ENCODE measurements at places on chromosomes 6 and 20.

DNA sequence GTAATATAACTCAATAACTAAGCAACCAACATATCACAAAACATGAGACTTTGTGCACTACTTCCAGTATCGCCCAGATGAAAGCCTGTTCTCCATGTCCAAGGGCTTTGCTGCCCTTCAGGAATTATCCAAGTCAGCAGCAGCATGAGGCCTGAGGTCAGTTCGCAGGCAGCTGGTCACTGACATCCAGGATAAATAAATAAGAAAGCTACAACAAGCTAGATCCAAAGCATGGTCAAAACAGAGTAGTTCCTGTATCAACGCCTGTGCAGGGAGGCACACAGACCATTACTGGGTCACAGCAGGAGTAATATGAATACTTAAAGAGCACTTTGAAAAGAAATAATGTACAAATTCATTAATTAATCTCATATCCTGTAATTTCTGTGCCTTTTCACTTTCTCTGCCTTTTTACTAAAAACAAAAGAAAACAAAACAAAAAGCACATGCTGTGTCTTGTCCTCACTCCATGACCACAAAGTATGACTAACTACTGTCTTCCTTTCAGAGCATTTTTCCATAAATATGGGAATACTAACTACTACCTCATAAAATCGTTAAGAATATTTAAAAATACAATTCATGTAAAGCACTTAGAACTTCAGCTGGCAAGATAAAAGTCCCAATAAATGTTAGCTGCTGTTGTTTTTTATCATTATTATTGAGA, 374.9 kb upstream of the IRAK1BP1 start:
- DNase-seq: no peak

DNA sequence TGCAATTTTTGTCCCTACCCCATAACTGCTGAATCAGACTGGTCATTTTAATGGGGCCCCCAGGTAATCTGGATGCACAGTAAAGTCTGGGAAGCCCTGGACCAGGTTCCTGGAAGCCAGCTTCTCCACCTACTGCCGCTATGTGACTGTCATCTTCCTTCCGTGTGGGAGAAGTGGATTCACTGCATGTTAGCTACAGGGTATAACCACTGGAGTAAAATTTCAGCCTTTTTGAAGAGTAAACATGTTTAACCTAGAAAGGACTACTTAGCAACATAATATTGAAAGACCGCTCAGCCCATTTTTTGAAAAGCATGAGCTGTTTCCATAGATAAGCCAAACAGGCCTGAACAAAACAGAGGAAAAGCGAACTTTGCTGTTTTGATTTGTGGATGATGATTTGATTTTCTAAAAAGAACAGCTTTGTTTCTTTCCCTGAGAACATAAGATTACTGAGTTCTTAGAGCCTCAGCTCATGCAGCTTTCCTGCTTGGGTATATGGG, 208.1 kb downstream of the PLCB4 start:
- no peak for DNase-seq

GRCh38 chr6:164928728-164929407, 380.5 kb downstream of the C6orf118 start:
- no peak for DNase-seq

DNA sequence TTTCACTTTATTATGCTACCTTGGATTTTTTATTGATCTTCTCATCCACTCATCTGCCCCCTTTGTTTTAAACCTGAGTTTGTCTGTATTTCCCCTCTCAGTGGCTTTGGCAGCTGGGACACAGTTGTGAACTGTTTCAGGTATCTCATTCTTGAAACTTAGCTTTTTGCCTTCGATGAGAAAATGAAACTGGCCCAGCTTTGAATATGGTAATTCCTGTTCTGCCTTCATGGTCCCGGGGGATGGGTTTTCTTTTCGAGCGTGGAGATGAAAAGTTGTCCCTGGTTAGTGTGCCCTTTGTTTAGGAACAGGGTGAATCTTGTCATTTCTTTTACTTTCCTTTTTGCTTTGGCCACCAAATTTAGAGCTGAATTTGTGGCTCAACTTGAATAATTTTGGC, 25.6 kb downstream of the DHX35 start:
- DNase-seq: peak; percentile 29

GRCh38 chr20:33433465-33434234, 9.9 kb downstream of the SNTA1 start:
- no peak for DNase-seq

- DNase-seq: no peak
Measured at GRCh38 chr20:44609006-44609515, 26.7 kb downstream of the PKIG start.

DNA sequence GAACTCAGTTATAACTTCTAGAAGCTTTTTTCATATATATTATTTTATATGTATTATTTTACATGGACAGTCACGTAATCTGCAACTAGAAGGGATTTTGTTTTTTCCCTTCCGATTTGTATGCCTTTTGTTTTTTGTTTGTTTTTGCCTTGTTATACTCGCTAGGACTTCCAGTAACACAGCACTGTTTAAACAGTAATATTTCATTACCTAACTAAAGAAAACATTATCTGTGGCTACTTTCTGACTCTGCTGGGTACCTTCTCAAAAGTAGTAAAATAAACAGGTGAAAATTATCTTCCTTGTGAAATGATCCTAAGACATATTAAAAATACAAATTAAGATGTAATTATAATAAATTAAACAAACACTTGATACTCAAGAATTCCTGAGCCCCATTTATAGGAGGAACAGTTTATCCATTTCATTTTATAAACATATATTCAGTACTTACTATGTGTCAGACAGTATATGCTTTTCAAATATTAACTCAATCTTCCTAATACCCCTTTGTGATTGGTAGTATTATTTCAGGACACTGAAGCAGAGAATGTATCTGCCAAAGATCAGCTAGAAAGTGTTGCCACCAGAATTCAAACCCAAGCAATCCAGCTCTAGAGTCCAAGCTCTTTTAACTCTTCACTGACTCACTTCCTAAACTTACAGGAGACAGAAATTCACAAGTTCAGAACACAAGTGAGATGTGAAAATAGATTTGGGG, 65.3 kb downstream of the MAP3K5 start:
- DNase-seq: no peak

- no peak for DNase-seq
Measured at GRCh38 chr6:91328241-91328640, 741.4 kb upstream of the MAP3K7 start.

GRCh38 chr6:139522511-139523220, 148.2 kb upstream of the CITED2 start:
- no peak for DNase-seq

- DNase-seq: no peak
Measured at GRCh38 chr6:132548746-132549463, 3.6 kb upstream of the TAAR8 start.

- no peak for DNase-seq
Measured at GRCh38 chr20:48970681-48971365, 49.3 kb downstream of the ARFGEF2 start.

DNA sequence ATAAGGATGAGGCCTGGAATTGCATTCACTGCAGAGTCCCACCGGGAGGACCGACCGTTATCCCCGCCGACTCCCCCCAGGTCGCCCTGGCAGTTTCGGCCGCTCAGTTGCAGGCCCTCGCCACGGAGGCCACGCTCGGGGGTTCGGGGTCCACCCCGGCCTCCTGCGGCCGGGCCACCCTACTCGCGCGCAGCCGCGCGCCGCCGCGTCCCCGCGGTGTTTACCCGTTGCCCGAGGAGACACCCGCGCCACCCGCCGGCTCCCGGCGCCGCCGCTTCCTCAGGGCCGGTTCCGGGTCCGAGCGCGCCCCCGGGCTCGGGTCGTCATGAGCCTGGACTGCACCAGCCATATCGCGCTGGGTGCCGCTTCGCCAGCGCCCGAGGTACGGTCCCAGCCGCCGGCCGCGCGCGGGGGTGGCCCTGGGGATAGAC, at the start of gene CCDC170:
Gene CCDC170, plus strand, starts transcription at position 214 of the 431 bp plus-strand sequence. Its CDS starts 112 bp downstream, at position 326.
- DNase-seq: no peak

GRCh38 chr6:157741948-157742556, 81.0 kb upstream of the SNX9 start:
- no peak for DNase-seq

DNA sequence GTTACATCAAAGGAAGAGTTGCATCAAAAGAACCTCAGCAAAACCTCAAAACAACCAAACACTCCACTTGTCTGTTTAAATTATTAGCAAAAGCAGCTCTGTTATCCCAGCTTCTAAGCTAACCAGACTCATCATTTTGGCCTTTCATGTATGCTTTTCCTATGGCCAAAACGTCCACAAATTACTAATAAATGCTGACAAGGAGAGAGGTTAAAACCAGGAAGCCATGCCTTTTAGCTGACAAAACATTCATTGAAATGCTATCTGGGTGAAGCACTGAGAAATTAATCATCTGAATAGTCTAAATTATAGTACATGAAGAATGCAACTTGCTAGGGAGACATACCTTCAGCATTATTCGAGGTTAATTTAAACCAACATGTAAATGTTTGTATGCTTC, 80.6 kb downstream of the LAMA2 start:
- no peak for DNase-seq

GRCh38 chr6:43089874-43090558, 13.9 kb downstream of the PTK7 start:
- no peak for DNase-seq

GRCh38 chr6:111823831-111824607, 49.2 kb downstream of the FYN start:
- no peak for DNase-seq

GRCh38 chr20:3670511-3670910, 7.3 kb upstream of the GFRA4 start:
- DNase-seq: no peak

DNA sequence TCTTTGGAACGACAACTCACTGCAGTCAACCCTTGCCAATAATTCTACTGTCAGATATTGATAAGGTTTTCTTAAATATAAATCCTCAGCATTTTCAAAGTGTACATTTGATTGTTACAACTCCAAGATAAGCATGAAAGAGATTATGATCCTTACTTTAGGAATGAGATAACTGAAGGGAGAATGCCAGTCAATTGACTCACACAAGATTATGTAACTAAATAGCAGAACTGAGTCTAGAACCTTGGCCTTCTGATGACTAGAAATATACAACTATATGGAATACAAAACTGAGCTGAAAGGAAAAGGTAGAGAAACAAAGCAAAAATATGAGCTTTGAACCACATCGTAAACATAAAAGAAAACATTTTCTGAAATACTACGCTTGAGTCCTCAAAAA, 26.9 kb upstream of the STXBP5 start:
- no peak for DNase-seq

DNA sequence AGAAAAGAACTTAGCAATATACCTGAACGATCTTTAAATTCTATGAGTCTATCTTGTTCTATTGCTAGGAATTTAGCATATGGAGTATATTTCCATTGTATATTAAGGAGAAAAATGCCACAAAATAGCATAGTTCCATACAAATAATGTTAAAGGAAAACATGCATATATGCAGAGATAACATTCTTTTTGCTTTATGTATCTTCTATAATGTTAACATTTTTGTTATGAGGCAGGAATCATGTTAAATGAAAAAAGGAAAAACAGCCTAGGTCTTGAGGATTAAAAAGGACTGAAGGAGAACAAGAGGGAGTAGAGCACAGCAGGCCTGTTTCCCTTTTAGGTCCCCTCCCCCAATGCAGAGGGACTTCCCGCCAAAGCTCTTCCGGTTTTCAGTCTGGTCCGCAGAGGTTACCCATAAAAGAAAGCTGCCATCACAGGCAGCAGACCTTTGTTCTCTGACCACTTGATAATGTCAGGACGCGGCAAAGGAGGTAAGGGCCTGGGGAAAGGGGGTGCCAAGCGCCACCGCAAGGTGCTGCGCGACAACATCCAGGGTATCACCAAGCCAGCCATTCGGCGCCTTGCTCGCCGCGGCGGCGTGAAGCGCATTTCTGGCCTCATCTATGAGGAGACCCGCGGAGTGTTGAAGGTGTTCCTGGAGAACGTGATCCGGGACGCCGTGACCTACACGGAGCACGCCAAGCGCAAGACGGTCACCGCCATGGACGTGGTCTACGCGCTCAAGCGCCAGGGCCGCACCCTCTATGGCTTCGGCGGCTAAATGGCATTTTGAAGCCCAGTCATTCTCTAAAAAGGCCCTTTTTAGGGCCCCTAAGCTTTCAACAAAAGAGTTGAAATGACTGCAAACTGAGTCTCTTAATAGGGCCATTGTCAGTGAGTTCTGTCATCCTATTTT, 108.4 kb upstream of the PRSS16 start:
- no peak for DNase-seq

GRCh38 chr20:37574199-37574890, 46.7 kb upstream of the BLCAP start:
- DNase-seq: no peak

All from GM18507 (cell line).